Progenitor cell of endocrine pancreas (in vitro differentiated cells): ENCODE measurements at places on chromosomes 16 and 17.

- no peak for DNase-seq
Measured at GRCh38 chr16:86398622-86399021, 111.7 kb upstream of the FOXF1 start.

DNA sequence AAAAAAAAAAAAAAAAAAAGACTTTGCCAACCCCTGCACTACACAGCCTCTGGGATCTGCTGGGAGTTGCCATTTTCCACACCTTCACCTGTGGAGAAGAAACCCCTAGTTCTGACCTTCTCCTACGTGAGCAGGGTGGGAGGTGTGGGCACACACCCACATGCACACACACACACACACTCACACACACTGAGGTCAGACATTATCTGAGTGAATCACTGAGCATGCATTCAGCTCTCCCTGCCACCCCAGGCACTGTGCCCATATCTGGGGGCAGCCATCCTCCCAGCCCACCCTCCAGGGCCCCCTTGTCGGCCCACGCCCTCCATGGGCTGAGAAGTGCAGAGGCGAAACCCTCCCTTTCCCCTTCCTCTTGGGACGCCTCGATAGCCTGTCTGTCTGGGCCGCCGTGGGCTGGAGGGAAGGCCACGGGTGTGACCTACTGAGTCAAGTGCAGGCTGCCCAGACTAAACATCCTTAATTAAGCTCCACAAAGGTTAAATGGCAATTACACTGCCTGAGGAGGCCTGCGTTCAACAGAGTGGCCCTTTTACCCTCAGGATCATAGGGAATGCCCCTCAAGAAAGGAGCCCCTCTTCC, 143.8 kb downstream of the C16orf95 start:
- DNase-seq = no peak

- no peak for DNase-seq
Measured at GRCh38 chr16:23293016-23293415, 9.1 kb upstream of the SCNN1B start.

DNA sequence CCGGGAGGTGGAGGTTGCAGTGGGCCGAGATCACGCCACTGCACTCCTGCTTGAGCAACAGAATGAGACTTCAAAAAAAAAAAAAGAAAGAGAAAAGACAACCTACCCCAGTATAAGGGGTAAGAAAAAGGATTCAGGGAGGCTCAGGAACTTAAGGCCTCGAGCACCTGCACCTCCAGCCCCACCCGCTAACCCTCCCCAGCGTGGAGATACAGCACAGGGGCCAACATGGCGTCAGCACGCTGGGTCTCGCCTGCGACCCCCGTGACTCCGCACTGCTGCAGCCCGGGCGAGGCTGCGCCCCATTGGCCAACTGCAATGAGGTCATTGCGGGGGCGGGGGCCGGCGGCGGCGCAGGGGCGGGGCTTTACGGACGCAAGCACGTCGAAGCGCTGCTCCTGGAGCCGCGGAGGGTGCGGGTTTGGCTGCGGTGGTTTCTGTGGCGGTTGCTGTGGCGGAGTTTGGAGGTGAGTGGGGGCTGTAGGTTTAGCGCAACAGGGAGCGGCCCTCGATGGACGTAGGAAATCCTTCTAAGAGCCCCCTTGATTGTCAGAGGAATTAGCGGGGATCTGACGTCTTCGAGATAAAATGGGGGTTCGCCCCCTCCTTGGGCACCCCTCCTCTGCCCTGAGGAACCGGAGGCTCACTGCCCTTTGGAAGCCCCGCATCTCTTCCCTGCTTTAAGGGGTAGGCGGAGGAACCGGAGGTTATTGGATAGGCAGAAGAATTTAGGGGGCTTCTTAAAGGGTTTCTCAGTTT, at the start of gene ATP6V0A1:
Gene ATP6V0A1, plus strand, starts transcription at position 382 of the 759 bp plus-strand sequence. CDS start 2,017 bp downstream, outside the sequence.
- DNase-seq = peak; percentile 89

GRCh38 chr17:75803883-75804282, 19.3 kb downstream of the UNK start:
- DNase-seq = no peak

GRCh38 chr16:67053767-67054334, 24.9 kb downstream of the CBFB start:
- DNase-seq = no peak

DNA sequence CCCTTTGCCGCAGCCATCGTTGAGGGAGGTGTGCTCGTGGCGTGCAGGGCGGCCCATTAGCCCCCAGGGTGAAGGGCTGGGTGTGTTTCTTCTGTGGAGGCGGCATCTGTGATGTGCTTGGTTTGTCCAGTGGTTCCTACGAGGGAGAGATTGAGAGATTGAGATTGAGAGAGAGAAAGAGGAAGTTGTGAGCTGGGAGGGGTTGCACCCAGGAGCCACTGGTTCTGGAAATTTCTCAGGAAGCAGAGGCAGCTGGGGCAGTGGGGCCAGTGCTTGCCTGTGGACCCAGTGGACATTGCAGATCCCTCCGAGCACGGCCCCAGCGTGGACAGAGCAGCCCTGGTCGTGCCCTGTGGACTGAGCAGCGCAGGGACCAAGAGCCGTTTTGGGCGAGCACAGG, 72.0 kb upstream of the ZNF750 start:
- DNase-seq = no peak

GRCh38 chr17:10309003-10309974, 63.5 kb downstream of the MYH13 start:
- no peak for DNase-seq

GRCh38 chr16:20774703-20775362, 11.0 kb downstream of the ACSM3 start:
- peak; percentile 39 for DNase-seq

GRCh38 chr16:89770367-89770766, 46.1 kb downstream of the FANCA start:
- no peak for DNase-seq

- DNase-seq = no peak
Measured at GRCh38 chr16:48629531-48629930, 19.6 kb upstream of the N4BP1 start.

DNA sequence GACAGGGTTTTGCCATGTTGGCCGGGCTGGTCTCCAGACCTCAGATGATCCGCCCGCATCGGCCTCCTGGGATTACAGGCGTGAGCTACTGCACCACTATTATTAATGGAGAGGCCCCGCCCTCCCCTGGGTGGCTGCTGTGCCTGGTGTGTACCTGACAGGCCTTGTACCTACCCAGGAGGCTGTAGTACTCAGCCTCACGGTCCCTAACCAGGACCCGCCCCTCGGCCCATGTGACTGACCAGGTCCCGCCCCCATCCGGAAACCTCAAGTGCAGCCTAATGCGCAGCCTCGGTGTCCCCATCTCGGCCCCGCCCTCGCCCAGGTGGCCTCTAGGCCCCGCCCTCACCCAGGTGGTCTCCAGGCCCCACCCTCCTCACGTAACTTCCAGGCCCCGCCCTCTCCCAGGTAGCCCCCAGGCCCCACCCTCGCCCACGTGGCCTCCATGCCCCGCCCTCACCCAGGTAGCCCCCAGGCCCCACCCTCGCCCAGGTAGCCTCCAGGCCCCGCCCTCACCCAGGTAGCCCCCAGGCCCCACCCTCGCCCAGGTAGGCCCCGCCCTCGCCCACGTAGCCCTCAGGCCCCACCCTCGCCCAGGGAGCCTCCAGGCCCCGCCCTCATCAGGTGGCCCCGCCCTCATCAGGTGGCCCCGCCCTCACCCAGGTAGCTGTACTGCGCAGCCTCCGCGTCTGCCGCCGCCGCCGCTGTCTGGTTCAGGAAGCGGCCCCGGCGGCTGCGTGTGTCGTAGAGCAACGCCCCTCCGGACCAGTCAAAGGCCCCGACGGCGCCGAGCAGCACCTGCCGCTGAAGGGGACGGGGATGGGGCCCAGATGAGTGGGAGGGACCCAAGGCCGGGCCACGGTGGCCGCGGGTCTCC, 31.0 kb downstream of the HASPIN start:
- DNase-seq = peak; percentile 99

- no peak for DNase-seq
Measured at GRCh38 chr17:79949656-79950209, 85.9 kb downstream of the TBC1D16 start.

DNA sequence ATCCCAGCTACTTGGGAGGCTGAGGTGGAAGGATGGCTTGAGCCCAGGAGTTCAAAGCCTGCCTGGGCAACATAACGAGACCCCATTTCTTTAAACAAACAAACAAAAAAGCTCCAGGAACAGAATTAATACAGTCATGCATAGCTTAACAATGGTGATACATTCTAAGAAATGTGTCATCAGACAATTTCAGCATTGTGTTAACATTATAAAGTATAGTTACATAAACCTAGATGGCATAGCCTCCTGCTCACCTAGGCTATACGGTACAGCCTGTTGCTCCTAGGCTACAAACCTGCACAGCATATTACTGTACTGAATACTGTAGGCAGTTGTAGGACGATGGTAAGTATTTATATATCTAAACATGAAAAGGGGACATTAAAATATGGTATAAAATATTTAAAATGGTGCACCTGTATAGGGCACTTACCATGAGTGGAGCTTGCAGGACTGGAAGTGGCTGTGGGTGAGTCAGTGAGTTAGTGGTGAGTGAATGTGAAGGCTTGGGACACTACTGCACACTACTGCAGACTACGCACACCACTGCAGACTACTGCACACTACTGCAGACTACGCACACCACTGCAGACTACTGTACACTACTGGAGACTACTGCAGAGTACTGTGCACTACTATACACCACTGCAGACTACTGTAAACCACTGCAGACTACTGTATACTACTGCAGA, 74.6 kb downstream of the TMC6 start:
- DNase-seq = no peak

GRCh38 chr16:16790597-16790996, 411.7 kb downstream of the NPIPA7 start:
- no peak for DNase-seq

DNA sequence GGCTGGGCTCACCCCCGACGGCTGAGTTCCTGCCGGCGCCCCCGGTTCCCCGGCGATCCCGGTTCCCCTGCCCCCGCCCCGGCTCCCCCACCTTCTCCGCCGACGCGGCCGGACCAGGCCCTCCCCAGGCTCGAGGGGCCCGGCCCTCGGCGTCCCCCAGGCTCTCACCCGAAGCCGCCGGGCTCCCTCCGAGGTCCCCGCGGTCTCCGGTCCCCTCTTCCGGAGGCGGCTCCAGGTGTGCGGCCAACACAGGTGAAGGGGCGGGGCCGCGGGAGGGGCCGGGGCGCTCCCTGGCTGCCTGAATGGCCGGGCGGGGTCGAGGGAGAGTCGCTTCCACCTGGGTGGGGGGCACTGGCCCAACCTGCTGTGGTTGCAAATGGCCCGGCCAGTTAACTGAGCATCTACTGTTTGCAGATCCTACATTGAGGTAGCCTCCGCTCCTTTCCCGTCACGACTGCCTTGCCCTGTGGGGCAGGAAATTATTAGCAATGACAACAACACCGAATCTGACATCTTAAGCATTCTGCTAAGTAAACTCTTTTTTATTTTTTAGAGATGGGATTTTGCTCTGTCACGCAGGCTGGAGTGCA, at the start of gene BICDL2:
Gene BICDL2, minus strand, starts transcription at position 219 of the 590 bp plus-strand sequence. CDS start 1,448 bp downstream, outside the sequence.
- DNase-seq = no peak
